Amygdala (tissue), 56 donors: ENCODE measurements at places on chromosomes 4 and X.

DNA sequence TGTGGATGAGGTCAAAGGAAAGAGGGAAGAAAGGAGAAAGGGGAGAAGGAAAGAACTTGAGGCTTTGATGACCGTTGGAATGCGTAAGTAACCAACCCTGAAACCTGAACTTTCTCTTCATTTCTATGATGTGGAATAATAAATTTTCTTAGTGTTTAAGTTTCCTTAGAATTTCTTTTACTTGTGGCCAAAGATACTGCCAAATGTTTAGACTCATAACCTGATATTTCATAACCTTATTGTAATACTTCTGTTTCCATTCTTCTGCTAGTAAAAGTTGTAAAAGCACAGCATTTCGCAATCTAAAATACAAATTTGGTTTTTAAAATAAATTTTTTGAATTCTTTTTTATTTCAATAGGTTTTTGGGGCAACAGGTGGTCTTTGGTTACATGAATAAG, 258.5 kb upstream of the GIMD1 start:
- DNase-seq = no peak

DNA sequence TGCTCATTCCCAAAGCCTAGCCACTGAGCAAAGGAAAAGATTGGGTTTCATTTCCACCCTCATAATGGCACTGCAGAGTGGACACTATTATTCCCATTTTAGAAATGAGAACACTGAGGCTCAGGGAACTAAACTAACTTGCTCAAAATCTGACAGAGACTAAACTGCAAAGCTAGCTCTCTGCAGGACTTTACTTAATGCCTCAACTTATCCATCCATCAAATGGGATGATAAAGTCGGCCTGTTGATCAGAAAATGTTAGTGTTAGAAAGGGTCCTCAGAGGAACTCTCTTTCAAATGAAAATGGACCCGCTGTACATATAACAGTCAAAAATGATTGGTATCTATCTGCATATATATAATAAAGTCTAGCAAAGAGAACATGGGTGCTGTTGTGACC, 186.8 kb downstream of the QDPR start:
- DNase-seq = no peak

- DNase-seq = peak; percentile 24
Observed at GRCh38 chrX:103215425-103215991, 600 bp downstream of the BEX4 start.

DNA sequence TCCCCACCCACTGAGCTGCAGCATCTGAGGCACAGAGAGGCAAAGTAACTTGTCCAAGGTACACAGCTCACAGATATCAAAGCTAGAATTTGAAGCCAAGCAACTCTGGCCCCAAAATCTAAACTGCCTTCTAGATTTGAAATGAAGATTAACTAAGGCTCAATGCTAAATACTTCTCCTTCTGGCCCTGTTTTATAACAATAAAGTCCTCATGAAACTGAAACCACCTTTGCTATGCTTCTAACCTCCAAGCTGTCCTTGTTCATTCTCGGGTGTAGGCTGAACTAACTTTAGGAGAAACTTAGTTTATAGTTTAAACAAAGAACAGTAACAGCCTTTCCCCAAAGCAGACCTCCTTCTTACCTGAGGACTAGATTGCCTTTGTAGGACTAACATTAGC, 93.6 kb downstream of the DCTD start:
- DNase-seq = no peak

GRCh38 chrX:133405498-133406185, 9.6 kb downstream of the GPC4 start:
- no peak for DNase-seq

DNA sequence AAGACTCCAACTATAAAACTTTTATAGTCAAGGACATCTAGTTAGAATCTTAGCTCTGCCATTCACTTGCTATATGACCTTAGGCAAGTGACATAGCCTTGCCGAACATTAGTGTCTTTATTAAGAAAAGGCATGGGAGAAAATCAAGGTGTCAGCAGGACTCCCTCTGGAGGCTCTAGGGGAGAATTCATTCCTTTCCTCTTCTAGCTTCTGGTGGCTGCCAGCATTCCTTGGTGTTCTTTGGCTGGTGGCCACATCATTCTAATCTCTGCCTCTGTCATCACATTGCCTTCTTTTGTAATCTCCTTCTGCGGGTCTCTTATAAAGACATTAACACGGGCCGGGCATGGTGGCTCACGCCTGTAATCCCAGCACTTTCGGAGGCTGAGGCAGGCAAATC, 99.8 kb downstream of the PPP1R2C start:
- no peak for DNase-seq

GRCh38 chr4:148069086-148069894, 337.4 kb downstream of the ARHGAP10 start:
- DNase-seq = no peak

- no peak for DNase-seq
Observed at GRCh38 chr4:119165767-119166166, 30.1 kb downstream of the MYOZ2 start.

GRCh38 chrX:46676399-46677356, 82.2 kb downstream of the SLC9A7 start:
- DNase-seq = no peak

- DNase-seq = no peak
Observed at GRCh38 chr4:127936974-127937373, 28.0 kb downstream of the MFSD8 start.

GRCh38 chr4:17613761-17614415, 553 bp upstream of the MED28 start:
- DNase-seq = no peak

DNA sequence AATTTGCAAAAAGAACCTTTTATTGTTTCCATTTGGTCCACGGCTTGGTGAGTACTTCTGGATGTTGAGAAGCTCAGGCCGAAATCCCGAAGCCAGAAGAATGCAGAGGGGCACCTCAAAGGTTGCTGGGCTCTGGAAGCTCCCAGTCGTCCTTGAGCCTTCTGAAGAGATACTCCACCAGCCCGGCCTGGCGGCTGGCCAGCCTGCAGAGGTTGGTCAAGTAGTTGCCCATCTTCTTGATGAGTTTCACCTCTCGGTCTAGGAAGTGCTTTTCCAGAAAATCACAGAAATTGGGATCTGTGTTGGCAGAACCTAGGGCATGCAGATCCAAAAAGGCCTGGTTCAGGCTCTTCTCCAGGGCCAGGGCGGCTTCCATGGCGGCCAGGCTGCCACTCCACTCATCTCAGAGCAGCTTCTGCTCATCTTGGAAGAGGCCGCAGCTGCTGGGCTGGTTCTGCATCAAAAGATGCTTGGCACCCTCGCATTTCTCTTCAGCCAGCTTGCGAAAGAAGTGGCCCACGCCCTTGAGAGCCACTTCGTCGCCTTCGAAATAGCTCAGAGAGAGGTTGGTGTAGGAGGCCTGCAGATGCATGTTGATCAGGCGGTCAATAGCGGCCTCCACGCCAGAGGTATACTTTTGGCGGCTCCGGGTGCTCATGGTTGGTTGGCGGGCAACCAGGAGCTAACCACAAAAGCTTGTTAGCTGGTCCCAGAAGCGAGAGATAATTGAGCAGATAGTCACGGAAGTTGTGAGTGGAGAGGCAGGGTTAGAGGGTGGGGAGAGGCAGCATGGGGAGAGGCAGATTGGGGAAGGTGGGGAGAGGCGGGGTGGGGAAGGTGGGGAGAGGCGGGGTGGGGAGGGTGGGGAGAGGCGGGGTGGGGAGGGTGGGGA, 76.5 kb upstream of the TSPAN7 start:
- DNase-seq = no peak

DNA sequence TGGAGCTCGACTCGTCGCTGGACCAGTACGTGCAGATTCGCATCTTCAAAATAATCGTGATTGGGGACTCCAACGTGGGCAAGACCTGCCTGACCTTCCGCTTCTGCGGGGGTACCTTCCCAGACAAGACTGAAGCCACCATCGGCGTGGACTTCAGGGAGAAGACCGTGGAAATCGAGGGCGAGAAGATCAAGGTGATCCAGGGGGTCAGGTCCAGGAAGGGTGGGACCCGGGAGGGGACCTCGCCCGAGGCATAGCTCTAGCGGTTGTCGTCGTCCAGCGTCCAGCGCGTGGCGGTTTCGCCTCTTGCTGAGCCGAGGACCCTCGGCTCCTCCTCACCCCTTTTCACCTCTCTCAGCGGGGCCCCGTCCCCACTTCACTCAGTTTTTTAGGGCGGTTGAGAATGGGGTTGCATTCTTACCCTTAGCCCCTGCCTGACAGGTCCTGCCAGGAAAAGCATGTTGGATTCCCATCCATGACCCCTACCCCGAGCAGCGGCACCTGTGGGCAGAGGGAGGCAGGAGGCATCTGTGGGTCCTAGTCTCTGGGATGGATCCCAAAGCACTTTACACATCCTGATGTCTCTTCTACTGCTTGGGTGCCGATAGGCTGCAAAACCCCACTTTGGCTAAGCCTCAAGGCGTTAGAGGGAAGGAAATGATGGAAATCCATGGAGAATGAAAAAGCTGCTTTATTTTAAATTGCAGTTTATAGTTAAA, 524 bp downstream of the RAB33A start:
- DNase-seq = no peak

GRCh38 chrX:70476934-70477733, 32.5 kb downstream of the DLG3 start:
- no peak for DNase-seq

- no peak for DNase-seq
Observed at GRCh38 chr4:180542445-180543100, 1700.6 kb upstream of the TENM3 start.

- DNase-seq = no peak
Observed at GRCh38 chr4:133938061-133938460, 263.5 kb downstream of the PABPC4L start.

- no peak for DNase-seq
Observed at GRCh38 chr4:165844161-165844560, 28.9 kb upstream of the TLL1 start.

- DNase-seq = no peak
Observed at GRCh38 chr4:133618963-133619362, 469.9 kb downstream of the PCDH10 start.

- DNase-seq = no peak
Observed at GRCh38 chr4:158553364-158553763, 31.7 kb downstream of the RXFP1 start.

GRCh38 chr4:81606166-81606565, 134.5 kb upstream of the RASGEF1B start:
- no peak for DNase-seq

GRCh38 chr4:99625369-99625768, 32.3 kb downstream of the C4orf54 start:
- no peak for DNase-seq

GRCh38 chr4:150167054-150167453, 88.8 kb downstream of the DCLK2 start:
- DNase-seq = no peak

GRCh38 chr4:172740434-172740833, 428.2 kb upstream of the GALNT7 start:
- no peak for DNase-seq

- DNase-seq = no peak
Observed at GRCh38 chr4:55865228-55865806, 11.9 kb downstream of the EXOC1 start.

- no peak for DNase-seq
Observed at GRCh38 chr4:172141025-172141424, 327.8 kb downstream of the GALNTL6 start.

- DNase-seq = peak; percentile 31
Observed at GRCh38 chr4:153249199-153250041, 45.2 kb downstream of the TRIM2 start.

DNA sequence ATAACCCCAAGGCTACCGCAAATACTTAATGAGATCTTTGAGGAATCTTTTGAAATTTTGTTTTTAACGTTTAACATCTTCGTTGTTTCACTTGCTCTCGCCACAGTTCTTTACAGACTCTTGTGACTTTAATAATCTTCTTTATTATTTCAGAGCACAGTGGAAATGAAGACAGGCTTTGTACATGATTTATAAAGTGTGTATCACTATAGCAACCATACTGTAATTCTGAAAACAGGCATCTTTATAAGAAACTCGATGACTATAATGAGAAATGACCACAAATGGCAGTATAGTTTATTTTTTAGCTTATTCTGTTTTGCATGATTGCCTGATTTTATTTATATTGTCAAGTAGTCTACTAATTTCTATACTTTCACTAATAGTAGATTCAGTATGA, 224.4 kb upstream of the GALNTL6 start:
- no peak for DNase-seq

DNA sequence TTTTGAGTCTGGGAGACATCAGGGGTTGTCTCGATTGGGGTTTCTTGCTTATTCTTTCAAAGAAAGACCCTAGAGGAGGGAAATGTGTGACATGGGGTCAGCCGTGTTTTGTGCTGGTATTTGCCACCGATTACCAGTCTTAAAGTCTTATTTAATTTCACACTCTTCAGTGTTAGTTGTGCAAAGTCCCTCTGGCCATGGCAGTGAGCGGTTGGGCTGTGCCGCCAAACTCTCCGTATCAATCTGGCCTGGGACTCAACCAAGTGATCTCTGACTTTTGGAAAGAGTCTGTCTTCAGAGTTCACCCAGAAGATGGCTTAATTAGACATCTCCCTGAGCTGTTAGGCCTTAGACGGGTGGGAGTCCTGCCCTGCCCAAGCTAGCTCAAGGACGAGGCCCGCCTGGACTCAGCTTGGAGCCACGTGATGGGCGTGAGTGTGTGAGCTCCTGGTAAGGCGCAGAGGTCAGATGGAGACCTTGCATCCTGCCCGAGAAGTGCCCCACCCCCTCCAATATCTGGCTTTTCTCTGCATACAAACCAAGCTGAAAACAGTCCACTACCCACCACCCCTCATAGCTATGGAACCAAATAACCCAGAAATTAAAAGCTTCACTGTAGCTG, 3.8 kb upstream of the PITX2 start:
- no peak for DNase-seq

GRCh38 chr4:142656178-142656577, 189.9 kb downstream of the INPP4B start:
- DNase-seq = no peak

DNA sequence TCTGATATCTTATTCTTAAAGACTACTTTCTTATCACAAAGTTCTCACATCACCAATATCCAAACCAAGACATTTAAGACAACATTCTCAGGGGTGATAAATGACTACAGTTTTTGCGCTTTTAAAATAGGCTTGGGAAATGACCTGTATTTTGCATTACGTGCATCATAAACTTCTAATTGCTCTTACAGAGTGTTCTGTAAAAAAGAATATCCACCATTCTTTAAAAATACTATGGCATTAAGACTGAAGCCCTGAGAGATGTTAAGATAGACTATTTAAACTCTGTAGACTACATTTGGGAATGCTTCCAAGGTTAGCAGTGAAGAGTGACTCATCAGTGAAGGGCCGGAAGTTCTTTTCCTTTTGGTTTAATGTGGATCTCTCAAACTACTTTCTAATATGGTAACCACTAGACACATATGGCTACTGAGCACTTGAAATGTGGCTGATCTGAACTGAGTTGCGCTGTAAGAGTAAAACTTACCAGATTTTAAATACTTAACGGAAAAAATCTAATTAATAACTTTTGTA, 518.8 kb upstream of the FTHL17 start:
- no peak for DNase-seq

DNA sequence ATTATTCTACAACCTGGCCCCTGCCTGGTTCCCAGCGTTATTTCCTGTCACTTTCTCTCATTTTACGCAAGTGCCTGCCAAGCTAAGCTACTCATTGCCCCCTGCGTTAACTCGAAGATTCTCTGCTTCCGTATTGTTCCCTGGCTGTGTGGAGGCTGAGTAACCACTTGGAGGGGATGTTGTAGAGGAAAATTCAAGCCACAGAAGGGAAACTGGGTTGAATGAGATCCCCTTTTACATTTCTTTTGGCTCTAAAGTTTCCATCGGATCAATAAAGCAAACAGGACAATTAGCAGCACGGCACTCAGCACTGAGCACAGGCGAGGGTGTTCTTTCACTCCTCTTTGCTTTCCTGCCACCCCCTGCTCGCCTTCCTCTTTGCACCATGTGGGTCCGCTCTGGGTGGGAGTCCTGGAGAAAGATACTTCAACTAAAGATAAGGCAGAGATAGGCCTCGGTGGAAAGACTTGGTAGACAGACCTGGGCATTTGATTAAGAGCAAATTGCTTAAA, 4.2 kb upstream of the TMSB4X start:
- DNase-seq = no peak
